Neuronal stem cell (in vitro differentiated cells): ENCODE measurements at places on chromosomes 2 and 18.

GRCh38 chr2:190819840-190820301 is 60.8 kb upstream of the GLS start:
- no peaks in the 10 kb centered on the region for H3K4me1 ChIP-seq
- no peaks in the 10 kb centered on the region for H3K27me3 ChIP-seq
- no peaks in the 10 kb centered on the region for H3K36me3 ChIP-seq
- no peak for DNase-seq

DNA sequence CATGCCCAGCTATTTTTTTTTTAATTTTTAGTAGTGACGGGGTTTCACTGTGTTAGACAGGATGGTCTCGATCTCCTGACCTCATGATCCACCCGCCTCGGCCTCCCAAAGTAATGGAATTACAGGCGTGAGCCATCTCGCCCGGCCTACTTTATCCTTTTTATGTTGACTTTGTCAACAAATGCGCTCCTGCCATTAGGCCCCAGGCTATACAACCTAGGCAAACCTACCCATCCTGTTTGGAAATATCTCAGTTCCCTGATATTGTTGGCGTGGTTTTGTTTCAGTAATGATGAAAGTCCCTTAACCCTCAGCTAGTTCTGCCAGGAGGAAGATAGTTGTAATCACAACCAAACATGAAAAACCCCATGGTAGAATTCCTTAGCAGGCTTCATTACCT is 249.4 kb upstream of the SOX11 start:
- H3K4me1 ChIP-seq, result no peaks in the 10 kb centered on the region
- peaks cover 1% of the 10 kb centered on the region for H3K36me3 ChIP-seq
- no peak overlapping the region for H3K4me3 ChIP-seq
- H3K27ac ChIP-seq, result no peak overlapping the region
- no peaks in the 10 kb centered on the region for H3K27me3 ChIP-seq

DNA sequence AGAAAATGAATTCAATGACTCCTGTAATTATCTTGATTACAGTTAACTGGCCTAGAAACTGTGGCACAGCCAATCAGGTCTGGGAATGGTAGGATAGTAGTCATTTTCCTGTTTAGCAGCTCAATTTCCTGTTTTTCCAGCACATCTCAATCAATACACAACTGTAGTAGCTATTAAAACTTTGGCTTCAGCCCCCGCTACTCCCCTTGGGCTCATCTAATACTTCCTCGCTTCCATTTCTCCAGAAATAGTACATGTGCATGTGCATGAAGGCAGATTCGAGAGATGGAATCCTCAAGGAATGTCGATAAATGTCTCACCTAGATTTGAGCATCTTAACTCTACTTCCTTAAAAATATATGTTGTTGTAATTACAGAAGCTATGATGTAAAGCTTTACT is 9.7 kb downstream of the COBLL1 start:
- no peak for DNase-seq
- no peaks in the 10 kb centered on the region for H3K36me3 ChIP-seq
- H3K27ac ChIP-seq, result no peak overlapping the region
- no peak overlapping the region for H3K4me3 ChIP-seq
- no peaks in the 10 kb centered on the region for H3K4me1 ChIP-seq

- no peak overlapping the region for H3K4me3 ChIP-seq
- peaks cover 5% of the 10 kb centered on the region for H3K36me3 ChIP-seq
- no peak overlapping the region for H3K27ac ChIP-seq
- H3K27me3 ChIP-seq, result no peaks in the 10 kb centered on the region
- no peaks in the 10 kb centered on the region for H3K4me1 ChIP-seq
These were observed 52.6 kb downstream of the SMAD2 start for GRCh38 chr18:47877892-47878291.

- DNase-seq, result no peak
- H3K27ac ChIP-seq, result no peak overlapping the region
- H3K4me3 ChIP-seq, result no peak overlapping the region
- H3K4me1 ChIP-seq, result peaks cover under 1% of the 10 kb centered on the region
These were observed 20.8 kb downstream of the EIF2AK3 start for GRCh38 chr2:88606371-88607030.
